ENCODE measurements at places on chromosomes 1 and 21.

DNA sequence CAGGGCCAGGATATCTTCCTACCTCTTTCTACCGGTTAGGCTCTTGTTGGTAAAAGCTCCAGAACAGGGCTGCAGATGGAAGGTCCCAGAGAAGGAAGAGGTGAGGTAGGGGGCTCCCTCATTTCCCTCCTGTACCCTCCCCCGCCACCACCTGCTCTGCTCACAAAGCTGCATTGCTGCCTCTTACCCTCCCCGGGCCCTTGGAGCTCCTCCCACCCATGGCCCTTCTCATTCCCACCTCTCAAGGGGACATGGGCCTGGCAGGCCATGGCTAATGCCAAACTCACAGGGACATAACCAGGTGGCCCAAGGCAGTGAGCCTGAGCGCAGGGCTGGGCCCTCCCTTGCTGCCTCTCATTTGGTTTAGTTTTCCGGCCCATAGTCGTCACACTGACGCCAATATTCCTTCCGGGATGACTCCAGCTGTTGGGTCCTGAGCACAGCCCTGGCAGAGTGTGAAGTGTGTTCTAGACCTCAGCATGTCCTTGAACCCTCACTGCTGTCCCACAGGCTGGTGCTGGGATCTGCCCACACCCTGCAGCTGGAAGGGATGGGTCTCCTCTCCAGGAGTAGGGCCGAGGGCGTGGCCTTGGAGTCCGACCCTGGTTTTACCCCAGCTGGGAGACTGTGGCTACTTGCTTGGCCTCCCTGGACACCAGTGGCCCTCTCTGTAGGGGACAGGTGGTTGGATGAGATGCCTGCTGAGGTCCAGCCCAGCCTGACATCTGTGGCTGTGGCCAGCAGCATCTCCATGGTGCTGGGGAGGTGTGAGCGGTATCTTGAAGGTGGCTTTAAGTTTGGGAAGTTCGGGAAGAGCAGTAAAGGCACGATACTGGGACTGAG lies 104.6 kb downstream of the ARHGEF10L start:
- DNase-seq = no peak

- no peak for DNase-seq
These were observed 58.9 kb upstream of the TRABD2B start for GRCh38 chr1:48055876-48056764.

- DNase-seq = no peak
These were observed 28.5 kb downstream of the DLGAP3 start for GRCh38 chr1:34900775-34901502.

- no peak for DNase-seq
These were observed 48.8 kb downstream of the LAMC2 start for GRCh38 chr1:183234660-183235476.

GRCh38 chr1:89483010-89483756 lies 41.4 kb upstream of the LRRC8B start:
- DNase-seq = no peak

DNA sequence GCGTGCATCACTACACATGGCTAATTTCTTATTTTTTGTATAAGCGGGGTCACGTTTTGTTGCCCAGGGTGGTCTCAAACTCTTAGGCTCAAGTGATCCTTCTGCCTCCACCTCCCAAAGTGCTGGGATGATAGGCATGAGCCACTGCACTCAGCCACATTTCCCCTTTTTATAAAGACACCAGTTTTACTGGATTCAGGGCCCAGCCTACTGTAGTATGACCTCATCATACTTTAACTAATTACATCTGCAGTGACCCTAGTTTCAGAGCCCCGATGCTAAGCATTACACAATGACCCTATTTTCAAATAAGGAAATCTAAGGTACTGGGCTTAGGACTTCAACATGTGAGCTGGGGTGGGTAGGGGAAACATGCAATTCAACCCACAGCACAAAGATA lies 31.8 kb upstream of the ENAH start:
- no peak for DNase-seq

DNA sequence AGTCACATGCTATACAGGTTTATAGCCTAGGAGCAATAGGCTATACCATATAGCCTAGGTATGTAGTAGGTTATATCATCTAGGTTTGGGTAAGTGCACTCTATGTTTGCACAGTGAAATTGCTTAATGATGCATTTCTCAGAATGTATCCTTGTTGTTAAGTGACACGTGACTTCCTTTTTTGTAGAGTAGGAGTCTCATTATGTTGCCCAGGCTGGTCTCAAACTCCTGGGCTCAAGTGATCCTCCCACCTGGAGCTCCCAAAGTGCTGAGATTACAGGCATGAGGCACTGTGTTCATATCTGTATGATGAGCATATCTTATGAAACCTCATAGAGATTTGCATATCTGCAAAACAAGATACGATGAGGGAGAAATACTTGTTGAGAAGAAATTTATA lies 13.8 kb upstream of the ABCB10 start:
- no peak for DNase-seq

- no peak for DNase-seq
These were observed 299.1 kb downstream of the PCP4 start for GRCh38 chr21:40166291-40166843.

DNA sequence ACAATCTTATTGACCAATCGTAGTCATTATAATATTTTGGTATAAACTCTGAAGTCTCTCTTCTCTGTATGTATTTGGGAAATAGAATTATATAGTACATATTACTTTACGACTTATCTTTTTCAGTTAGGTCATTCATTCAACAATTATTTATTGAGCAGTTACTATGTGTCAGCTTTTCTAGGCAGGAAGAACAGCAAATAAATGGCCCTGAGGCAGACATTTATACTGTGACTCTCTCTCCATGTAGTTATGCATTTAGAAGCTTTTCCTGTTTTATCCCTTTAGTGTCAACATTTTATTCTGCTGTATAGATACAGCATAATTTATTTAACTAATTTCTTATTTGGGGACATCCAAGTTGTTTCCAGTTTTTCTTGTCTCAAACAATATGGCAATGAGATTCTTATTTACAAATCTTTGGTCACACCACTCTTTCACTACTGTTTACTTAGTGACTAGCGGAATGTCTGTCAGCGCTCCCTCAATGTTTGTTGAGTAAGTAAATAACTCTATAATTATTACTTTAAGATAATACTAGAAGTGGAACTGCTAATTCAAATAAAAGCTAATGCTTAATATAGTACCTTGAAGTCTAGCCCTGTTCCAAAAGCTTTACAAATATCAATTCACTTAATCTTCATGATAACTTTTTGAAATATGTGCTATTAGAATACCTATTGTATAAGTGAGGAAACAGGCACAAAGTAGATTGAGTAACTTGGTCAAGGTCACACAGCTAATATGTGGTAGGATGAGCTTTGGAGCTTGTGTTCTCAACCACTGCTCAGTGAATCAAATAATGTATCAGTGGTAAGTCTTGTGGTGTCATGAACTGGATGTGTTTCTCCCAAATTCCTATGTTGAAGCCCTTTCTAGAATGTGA lies 465.6 kb downstream of the SIPA1L2 start:
- no peak for DNase-seq

GRCh38 chr1:157652859-157653493 lies 47.6 kb downstream of the FCRL3 start:
- peak; percentile 10 for DNase-seq
